ENCODE measurements at places on chromosomes 7 and 10. TPM values are rescaled to one million over a fixed set of nuclear protein-coding genes. Genes with fewer than 3 reads are reported as not detected.
A peak's percentile ranks its signal among the peaks of the same experiment; 100 is the strongest.

Gene CPEB3
- total RNA-seq: 6.6 TPM

Gene FAM13C
- 13.8 TPM for total RNA-seq

Gene OPN1SW
- not detected for total RNA-seq

DNA sequence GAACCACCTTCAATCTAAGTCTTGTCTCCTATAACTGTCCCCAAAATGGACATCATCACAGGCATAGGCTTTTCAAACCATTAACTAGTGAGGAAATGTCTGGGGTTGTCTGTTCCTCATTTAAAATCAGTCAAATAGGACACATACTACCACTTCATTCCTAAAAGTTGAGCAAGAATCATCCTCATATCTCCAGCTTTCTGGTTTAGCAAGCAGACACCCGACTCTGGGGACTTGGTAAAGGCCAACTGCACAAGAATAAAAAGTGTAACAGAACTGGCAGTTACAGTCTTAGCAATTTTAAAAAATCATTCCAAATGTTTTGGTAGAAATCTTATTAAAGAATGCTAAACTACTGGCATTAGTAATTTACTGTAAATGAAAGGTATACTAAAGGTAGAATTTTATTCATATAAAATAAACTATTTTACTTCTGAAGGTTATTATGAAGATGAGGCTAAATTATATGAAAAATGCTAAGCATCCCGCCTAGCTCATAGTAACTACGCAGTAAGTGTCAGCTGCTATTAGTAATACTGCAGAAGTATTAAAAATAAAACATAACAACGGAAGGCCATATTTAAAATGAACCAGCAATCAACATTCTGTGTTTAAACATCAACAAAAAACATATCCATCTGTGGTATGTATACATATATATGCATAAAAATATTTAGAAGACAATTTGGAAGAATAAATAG lies 60.8 kb downstream of the ZNF438 start:
- H3K4me3 ChIP-seq: no peak overlapping the region
- H3K27me3 ChIP-seq: no peaks in the 10 kb centered on the region
- peak overlapping the region; percentile 15 for H3K27ac ChIP-seq

GRCh38 chr7:480531-481218 lies 39.0 kb downstream of the PDGFA start:
- H3K27ac ChIP-seq: no peak overlapping the region
- no peaks in the 10 kb centered on the region for H3K4me1 ChIP-seq
- DNase-seq: peak; percentile 60
- no peak overlapping the region for H3K4me3 ChIP-seq

- DNase-seq: no peak
- H3K4me1 ChIP-seq: no peaks in the 10 kb centered on the region
- no peaks in the 10 kb centered on the region for H3K27me3 ChIP-seq
- H3K4me3 ChIP-seq: no peak overlapping the region
Observed at GRCh38 chr7:84247591-84247990, 53.0 kb upstream of the SEMA3A start.

DNA sequence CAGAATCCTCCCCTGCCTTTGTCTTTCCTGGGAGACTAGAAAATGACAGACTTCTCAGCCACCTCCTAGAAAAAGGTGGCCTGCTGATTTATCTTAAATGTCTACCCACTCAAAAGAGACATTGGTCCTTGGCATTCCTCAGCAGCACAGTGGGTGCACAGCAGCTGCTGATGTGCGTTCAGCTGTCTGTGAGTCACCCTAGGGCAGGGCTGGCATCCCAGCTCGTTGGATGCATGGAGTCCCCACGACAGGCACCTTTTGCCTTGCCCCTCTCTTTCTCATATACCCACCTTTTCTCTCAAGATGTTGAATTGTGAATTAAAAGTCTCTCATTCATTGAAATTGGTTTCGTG lies 113.0 kb downstream of the DOCK1 start:
- H3K27me3 ChIP-seq: no peaks in the 10 kb centered on the region
- DNase-seq: no peak
- H3K4me3 ChIP-seq: no peak overlapping the region
- H3K27ac ChIP-seq: no peak overlapping the region

- no peak overlapping the region for H3K4me3 ChIP-seq
- DNase-seq: no peak
- no peaks in the 10 kb centered on the region for H3K4me1 ChIP-seq
- H3K36me3 ChIP-seq: no peaks in the 10 kb centered on the region
- H3K27ac ChIP-seq: no peak overlapping the region
Observed at GRCh38 chr10:52064084-52064845, 249.8 kb upstream of the DKK1 start.

All from sigmoid colon (tissue), 7 donors.